Kidney (tissue), 22 donors: ENCODE measurements at places on chromosomes 7 and 10. TPM values are rescaled to one million over a fixed set of nuclear protein-coding genes. Genes with fewer than 3 reads are reported as not detected.

Gene CPA1
- total RNA-seq: 0.50 TPM

DNA sequence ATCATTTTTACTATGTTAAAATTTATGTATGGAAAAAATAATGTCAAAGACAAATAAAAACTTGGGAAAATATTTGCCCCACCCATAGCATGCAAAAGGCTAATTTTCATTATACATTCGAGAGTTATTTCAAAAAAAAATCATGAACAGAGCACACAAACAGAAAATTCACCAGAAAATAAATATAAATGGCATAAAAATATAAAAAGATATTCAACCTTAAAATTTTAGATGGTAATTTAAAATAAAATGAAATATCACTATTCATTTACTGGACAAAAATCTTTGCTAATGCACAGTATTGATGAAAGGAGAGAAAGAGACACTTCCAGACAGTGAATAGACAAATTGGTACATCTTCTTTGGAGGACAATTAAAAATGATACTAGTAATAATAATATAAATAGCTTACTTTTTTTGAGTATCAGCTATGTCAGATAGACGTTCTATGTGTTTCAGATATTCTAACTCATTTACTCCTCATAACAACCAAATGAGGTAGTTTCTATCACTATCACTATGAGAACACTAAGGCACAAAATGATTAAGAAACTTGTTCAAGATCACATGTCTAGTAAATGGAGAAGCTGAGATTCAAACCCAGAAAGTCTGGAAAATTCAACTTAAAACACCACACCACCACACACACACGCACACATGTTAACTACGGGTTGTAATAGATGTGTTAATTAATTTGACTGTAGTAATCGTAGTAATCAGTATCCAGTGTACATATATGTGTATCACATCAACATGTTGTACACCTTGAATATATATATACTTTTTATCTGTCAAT is 63.0 kb downstream of the CCDC71L start:
- DNase-seq: no peak
- no peaks in the 10 kb centered on the region for H3K27me3 ChIP-seq
- H3K27ac ChIP-seq: no peak overlapping the region
- peak overlapping the region; percentile 64 for H3K4me3 ChIP-seq
- H3K4me1 ChIP-seq: no peaks in the 10 kb centered on the region
- H3K36me3 ChIP-seq: no peaks in the 10 kb centered on the region

GRCh38 chr7:4166340-4166739 is 515.8 kb upstream of the FOXK1 start:
- no peak overlapping the region for H3K27ac ChIP-seq
- H3K4me1 ChIP-seq: no peaks in the 10 kb centered on the region
- no peak overlapping the region for H3K4me3 ChIP-seq
- no peak for DNase-seq
- H3K27me3 ChIP-seq: no peaks in the 10 kb centered on the region
- no peaks in the 10 kb centered on the region for H3K36me3 ChIP-seq

GRCh38 chr10:78672918-78673317 is 395.8 kb upstream of the ZMIZ1 start:
- no peaks in the 10 kb centered on the region for H3K4me1 ChIP-seq
- H3K36me3 ChIP-seq: no peaks in the 10 kb centered on the region
- H3K27ac ChIP-seq: no peak overlapping the region
- H3K4me3 ChIP-seq: no peak overlapping the region
- DNase-seq: no peak

DNA sequence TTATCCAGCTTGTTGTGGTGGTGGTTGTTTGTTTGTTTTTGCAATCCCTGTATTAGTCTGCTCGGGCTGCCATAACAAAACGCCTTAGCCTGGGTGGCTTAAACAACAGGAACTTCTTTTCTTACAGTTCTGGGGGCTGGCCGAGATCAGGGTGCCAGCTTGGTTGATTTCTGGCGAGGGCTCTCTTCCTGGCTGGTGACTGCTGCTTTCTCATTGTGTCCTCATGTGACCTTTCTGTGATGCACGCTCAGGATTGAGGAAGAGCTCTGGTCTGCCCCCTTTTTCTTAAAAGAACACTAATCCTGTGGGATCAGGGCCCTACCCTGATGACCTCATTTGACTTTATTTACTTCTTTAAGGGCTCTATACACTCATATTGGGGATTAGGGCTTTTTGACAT is 107.1 kb upstream of the NRP1 start:
- no peak for DNase-seq
- H3K4me3 ChIP-seq: no peak overlapping the region
- H3K4me1 ChIP-seq: no peaks in the 10 kb centered on the region
- no peaks in the 10 kb centered on the region for H3K36me3 ChIP-seq
- no peak overlapping the region for H3K27ac ChIP-seq

DNA sequence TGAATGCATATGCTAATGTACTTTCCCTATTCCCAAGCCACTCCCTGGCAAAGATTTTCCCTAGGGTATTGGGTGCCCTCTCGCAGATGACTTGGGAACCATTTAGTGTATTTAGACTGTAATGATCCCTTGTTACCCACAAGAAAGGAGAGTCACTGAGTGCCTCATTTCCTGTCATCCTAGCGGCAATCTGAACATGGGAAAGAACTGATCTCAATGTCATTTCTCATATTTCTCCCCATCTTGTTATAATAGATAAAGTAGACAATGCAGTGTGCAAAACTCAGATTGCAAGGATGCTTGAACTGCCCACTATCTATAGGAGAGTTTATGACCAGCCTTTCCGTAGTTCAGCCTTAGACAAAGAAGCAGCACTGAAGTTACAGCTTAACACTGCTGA is 123.3 kb downstream of the MICU1 start:
- H3K27ac ChIP-seq: no peak overlapping the region
- peaks cover 2% of the 10 kb centered on the region for H3K36me3 ChIP-seq
- no peaks in the 10 kb centered on the region for H3K4me1 ChIP-seq

GRCh38 chr10:128721963-128722445 is 595.8 kb upstream of the MKI67 start:
- H3K4me3 ChIP-seq: no peak overlapping the region
- H3K27me3 ChIP-seq: no peaks in the 10 kb centered on the region
- no peak overlapping the region for H3K27ac ChIP-seq
- DNase-seq: peak; percentile 81
- H3K36me3 ChIP-seq: no peaks in the 10 kb centered on the region

Gene KCP
- total RNA-seq: 44.6 TPM

Gene CDHR3
- 7.1 TPM for total RNA-seq

- no peaks in the 10 kb centered on the region for H3K36me3 ChIP-seq
- H3K27ac ChIP-seq: no peak overlapping the region
- no peak overlapping the region for H3K4me3 ChIP-seq
Measured at GRCh38 chr10:17453373-17454091, 863 bp downstream of the ST8SIA6 start.

Gene ZNF239
- 4.7 TPM for total RNA-seq

- H3K27me3 ChIP-seq: no peaks in the 10 kb centered on the region
- H3K4me1 ChIP-seq: no peaks in the 10 kb centered on the region
- no peaks in the 10 kb centered on the region for H3K36me3 ChIP-seq
- DNase-seq: no peak
- H3K4me3 ChIP-seq: no peak overlapping the region
- no peak overlapping the region for H3K27ac ChIP-seq
Measured at GRCh38 chr7:5377279-5377678, 46.4 kb downstream of the TNRC18 start.

Gene TMEM270
- total RNA-seq: 0.50 TPM

DNA sequence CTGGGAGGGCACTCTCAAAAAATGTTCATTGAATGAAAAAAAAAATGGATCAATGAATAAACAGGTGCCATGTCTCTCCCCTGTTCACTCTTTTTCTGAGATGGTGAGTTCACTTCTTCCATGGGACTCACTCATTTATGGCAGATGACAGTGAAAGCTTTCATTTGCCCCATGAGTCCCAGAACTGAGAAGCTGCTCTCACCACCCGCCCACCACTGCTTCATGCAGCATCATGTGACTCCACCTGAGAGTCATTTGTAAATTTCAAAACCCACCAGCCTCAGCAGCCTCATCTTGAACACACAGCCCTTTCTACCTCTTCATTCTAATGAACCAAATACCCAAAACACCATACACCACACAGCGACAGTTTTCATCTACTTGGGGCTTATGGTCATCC is 64.9 kb downstream of the SCRN1 start:
- no peaks in the 10 kb centered on the region for H3K27me3 ChIP-seq
- peaks cover 5% of the 10 kb centered on the region for H3K36me3 ChIP-seq
- no peak overlapping the region for H3K27ac ChIP-seq
- no peaks in the 10 kb centered on the region for H3K4me1 ChIP-seq
- no peak for DNase-seq
- H3K4me3 ChIP-seq: no peak overlapping the region

- H3K27me3 ChIP-seq: no peaks in the 10 kb centered on the region
- no peaks in the 10 kb centered on the region for H3K36me3 ChIP-seq
- H3K4me1 ChIP-seq: no peaks in the 10 kb centered on the region
- H3K4me3 ChIP-seq: no peak overlapping the region
- no peak overlapping the region for H3K27ac ChIP-seq
Measured at GRCh38 chr10:1375346-1376170, 319.4 kb downstream of the WDR37 start.
